ENCODE measurements at places on chromosomes 4 and X.
A peak's percentile ranks its signal among the peaks of the same experiment; 100 is the strongest.

GRCh38 chr4:122764071-122764820 is 31.7 kb downstream of the BBS12 start:
- peak; percentile 46 for DNase-seq

DNA sequence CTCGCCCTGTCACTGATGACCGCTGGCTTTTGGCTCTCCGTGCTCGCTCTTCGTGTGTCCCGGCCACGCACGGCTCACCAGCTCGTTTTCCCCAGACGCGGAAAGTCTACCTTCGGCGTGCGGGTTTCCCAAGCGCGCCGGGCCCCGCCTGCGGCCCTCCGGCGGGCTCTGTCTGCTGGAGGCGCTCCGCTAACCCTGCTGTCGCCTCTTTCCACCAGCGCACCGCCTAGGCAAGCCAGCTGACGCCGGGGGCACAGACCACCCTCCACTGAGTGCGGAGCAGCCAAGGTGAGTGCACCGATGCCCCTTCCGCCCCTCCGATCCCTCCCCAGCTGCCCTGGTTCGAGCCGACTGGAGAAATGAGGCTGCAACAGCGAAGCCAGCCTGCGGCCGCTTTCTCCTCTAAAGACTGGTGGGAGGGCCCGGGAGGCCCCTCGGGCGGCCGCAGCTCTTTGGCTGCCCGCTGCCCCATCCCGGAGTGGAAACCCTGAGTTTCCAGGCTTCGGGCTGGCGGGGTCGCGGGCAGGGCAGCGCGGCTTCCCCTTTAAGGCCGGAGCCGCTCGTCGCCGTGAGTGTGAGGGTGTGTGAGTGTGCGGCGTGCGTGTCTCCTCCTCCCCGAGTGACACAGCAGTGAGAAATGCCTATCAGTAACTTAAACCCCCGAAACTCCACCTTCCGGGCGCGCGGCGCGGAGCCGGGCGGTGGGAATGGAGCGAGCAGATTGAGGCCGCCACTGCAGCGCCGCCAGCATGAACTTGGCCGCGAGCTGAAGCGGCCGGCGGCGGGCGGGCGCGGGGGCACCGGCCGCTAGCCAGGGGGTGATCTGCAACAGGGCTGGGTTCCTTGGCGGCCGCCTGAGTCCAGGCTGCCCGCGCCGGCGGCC is at the start of gene MAMLD1:
Gene MAMLD1, plus strand, starts transcription at position 719 of the 883 bp plus-strand sequence. CDS start 82,200 bp downstream, outside the sequence.
- DNase-seq = peak; percentile 85

DNA sequence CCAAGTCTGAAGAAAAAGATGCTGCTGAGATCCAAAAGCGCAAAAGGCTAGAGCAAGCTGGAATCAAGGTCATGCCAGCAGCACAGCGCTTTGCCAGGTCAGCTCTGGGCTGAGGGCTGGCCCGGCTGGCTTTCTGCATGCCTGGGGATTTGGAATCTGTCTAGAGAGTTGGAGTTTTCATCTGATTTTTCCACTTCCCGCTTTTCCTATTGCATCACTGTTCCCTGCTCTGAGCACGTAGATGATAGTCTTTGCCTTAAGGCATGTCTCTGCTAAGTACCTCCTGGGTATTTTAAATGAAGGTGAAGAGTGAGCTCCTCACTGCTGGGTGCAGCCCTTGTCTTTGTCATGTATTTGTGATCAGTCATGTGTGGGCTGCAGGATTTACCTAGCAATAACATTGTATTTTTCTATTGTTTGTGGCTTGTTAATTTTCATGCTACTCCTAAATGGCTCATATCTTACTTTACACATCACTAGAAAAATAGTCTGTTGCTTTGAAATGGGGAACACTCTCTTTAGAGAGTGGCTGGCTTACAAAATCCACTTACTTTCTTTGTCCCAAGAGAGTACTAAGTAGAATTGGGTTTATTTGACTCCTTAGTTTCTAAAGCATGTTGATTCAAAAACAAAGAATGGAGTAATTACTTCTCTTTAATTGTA is 82.8 kb downstream of the LIMCH1 start:
- DNase-seq = peak; percentile 42

- DNase-seq = no peak
Measured at GRCh38 chr4:161187569-161187968, 976.2 kb downstream of the FSTL5 start.

DNA sequence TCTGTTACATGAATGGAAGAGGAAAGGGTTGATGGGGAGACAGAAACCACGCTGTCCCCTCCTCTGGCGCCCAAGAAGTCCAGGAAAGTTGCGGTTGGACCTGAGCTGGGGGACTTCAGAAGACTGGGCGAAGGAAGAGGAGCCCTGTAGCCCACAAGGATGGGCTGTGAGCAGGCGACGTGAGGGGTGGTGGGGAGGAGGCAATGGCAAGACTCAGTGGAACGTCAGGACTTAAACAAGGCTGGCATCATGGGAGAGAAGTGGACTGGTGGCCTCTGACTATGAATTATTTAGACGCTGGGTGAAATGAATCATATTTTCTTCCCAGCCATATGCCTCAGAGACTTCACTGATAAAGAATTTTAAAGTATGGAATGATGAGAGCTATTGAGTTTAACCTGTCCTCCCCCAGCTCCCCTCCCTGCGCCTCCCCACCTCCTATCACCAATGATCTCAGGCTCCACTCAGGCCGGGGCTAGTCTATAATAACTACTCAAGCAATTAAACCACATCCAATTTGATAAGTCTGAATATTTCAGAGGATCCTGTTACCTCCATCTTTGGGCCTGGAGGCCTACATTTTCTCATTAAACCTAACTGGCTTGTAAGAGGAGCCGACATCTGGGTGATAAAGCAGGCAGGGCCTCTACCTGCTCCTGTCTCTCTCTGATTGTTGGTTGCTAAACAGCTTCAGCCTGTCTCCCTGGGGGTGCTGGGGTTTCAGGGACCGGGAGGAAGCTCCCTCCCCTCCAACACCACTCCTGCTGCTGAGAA is 63.6 kb downstream of the SMIM20 start:
- no peak for DNase-seq

DNA sequence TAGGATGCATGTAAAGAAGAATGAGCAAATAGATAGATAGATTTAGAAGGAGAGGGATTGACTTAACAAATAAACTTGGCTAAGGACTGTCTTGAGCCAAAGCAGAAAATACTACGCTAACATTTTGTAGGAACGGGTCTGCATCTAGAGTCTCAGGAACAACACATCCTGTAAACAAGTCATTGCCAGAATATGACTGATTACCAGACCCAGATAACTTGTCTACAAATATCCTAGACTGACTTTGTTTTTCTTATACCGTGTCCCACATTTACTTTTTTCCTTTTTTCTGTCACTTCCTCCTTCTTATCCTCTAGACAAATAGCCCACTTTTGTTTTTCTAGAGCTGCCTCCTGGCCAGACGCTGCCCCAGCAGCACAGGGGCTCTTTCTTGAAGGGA is 393.6 kb downstream of the PDGFC start:
- DNase-seq = no peak

DNA sequence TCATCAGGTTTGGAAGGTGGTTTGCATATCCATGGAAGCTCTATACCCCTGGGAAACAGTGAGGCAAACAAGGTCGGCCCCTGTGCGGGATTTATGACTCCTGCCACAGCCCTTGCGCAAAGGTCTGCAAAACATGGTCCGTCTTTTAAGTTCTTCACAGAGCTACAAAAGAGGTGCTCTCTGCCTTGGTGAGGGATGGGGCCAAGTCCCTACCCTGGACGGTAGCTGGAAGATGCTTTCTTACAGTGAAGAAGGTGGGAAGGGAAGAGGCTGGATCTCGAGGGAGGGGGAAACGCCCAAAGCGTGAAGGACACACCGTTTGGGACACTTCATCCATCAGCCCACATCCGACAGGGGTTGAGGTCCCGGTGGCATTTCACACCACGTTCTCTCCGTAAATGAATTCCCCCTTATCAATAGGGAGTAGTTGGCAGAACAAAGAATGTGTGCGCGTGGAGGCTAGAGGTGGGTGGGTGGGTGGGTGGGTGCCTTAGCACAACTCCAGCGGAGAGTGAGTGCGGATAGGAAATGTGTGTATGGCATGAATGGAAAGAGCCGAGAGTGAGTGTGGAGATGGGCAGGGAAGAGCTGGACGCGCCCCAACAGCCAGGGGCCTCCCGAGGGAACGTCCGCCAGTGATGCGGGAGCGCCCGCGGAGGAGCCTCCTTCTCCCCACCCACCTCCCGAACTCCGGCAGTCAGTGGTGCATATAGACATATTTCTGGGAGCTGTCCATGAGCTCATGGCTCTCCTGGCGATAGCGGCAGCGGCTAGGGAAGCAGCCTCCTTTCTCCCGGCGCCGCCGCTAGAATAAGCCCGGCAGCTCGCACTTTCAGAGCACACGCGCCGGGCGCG is 68.3 kb downstream of the LARP7 start:
- DNase-seq = peak; percentile 59

- peak; percentile 51 for DNase-seq
Measured at GRCh38 chrX:24423960-24424359, 41.1 kb upstream of the PDK3 start.

DNA sequence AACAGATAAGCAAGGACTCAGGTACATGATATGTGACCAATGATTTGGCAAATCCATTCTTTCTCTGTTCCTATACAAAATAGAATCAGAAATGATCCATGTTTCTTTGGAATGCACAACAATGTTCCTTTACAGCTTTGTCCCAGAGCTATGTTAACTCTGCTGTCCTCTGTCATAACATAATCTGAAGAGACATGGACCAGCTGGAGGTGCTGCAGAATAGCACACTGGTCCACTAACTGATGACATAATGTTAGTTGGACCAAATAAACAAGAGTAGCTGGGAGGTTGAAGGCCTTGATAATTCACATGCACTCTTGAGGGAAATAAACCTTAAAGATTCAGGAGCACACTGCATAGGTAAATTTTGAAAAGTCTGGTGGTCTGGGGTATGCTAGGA is 23.0 kb upstream of the DHX15 start:
- DNase-seq = no peak

DNA sequence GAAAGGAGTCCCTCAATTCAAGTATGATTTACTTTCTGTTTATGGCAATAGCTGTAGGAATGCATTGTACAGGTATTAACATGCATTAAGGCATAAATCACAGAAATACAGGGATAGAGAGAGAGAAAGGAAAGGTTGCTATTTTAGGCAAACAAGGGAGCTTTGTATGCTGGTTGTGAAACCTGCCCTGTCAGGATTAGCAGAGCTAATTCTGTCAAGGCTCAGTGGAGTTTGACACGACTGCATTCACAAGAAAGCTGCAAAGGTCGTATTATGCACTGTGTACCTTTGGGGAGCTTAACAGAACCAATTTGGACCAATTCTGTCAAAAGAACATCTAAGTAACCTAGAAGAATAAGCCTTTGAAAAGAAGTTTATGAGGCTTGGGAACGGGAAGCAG is 239.3 kb downstream of the GRIA2 start:
- DNase-seq = peak; percentile 2

- no peak for DNase-seq
Measured at GRCh38 chr4:145186729-145187128, 6.3 kb upstream of the OTUD4 start.

- DNase-seq = no peak
Measured at GRCh38 chrX:124383354-124383753, 37.0 kb downstream of the SH2D1A start.

DNA sequence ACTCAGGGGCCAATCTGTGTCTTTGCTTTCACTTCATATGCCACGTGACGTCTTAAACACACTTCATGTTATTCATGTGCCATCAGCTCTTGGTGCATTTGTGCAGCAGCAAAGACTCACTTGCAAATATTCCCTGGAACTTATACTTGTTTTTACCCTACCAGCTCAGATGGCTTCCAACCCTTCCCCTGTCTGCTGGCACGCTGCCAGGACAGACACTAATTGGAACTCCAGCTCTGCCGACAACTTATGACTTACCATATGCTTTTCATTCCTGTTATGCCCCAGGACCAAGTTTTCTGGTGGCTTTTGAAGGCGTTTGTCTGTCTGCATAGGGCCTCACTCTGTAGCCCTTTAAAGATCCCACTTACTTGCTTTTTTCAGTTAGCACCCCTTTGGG is 261.7 kb upstream of the GNPDA2 start:
- DNase-seq = no peak

DNA sequence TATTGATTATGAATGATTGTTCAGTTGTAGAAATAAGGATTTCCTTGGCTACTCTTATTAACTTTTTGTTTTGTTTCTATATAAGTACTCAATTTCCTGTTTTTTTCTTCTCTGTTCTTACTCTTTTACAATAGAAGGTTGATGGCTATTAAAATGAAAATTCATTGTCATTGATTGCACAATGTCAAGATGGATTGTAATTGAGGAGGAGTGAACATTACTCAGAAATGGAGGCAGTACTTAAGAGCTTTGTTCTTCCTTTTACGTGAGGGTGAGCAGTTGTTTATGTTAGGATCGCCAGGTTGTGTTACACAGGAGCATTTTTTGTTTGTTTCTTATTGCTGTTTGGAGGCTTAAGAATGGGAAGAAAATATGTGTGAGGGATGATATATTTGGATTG is 2062.4 kb downstream of the ARAP2 start:
- no peak for DNase-seq

Measured in kidney tubule cell (primary cell).